ENCODE measurements at places on chromosomes 2 and 18.

DNA sequence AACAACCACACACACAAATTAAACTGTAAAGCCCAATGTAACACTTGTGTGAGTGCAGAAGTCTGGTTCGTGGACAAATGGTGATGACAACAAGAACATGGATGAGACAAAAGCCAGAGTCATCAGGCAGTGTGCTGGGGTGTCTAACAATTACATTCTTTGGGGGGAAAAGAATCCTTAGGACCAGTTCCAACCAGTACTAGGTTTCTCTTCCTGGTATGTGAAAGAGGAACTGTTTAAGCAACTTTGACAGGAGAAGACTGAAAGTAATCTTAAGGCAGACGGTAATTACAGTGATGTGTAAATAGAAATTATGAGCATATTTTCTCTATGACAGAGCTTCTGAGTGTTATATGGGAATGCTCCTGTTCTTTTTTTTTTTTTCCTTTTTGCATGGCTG lies 133.4 kb downstream of the AFF3 start:
- no peak for DNase-seq

DNA sequence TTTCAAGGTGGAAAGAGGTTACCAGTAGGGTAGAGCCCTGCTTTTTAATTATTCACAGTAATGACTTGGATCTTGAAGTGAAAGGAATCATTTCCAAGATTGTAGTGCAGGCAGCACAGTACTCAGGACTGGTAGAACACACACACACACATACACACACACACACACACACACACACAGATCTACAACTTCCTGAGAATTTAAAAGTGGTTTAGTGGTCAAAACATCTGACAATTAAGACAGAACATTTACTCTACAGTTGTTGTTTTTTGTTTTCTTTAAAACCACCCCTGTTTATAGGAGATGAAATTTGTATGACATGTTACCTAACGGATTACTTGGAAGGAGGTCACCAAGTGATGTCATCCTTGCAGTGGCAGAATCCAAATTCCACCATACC lies 146.7 kb upstream of the VRK2 start:
- no peak for DNase-seq

DNA sequence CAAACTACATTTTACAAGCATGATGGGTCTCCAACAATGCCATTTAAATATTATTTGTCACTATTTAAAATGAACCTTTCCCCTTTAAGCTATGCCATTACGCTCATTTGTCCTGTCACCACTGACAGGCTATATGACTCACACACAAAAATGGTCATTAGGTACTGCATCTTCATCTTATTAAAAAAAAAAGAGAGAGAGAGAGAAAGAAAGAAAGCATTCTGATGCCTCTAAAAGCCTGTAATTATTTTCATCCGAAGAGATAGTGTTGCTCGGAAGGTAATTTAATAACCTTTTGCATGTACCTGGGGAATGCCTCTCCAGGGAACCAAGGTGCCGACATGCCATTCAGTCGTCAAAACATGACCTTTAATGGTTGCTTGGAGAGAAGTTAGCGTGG lies 226.7 kb downstream of the ARHGAP15 start:
- no peak for DNase-seq

- DNase-seq, result no peak
Measured at GRCh38 chr2:238505119-238505891, 78.6 kb downstream of the ASB1 start.

GRCh38 chr2:200397785-200398184 lies 91.3 kb downstream of the SPATS2L start:
- no peak for DNase-seq

DNA sequence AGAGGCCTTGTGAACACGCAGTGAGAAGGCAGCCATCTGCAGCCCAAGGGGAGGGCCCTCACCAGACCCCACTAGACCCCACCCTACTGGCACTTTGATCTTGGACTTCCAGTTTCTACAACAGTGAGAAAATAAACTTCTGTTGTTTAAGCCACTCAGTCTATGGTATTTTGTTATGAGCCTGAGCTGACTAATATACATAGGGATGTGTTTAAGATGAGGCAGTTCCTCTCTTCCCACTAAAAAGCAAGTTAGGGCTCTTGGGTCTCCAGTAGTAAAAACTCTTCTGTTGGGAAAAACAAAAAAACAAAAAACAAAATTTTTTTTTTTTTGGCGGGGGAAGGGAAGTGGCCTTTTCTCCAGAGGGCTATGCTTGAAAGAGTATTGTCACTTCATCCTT lies 233.2 kb upstream of the SMAD7 start:
- no peak for DNase-seq

DNA sequence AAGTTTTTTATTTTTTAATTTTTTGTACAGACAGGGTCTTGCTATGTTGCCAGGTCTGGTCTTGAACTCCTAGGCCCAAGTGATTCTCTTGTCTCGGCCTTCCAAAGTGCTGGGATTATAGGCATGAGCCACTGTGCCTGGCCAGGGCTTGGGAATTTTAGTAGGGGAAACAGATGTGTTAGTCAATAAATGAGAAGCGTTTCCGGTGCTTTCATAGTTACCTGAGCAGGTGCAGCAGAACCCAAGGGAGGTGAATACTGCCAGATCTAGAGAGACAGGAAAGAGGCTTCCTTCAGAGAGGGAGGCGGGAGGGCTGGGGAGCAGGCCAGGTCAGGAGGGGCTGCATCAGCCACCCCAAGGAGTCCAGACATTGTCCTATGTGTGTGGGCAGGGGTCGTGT lies 30.5 kb upstream of the IMPA2 start:
- DNase-seq, result no peak

DNA sequence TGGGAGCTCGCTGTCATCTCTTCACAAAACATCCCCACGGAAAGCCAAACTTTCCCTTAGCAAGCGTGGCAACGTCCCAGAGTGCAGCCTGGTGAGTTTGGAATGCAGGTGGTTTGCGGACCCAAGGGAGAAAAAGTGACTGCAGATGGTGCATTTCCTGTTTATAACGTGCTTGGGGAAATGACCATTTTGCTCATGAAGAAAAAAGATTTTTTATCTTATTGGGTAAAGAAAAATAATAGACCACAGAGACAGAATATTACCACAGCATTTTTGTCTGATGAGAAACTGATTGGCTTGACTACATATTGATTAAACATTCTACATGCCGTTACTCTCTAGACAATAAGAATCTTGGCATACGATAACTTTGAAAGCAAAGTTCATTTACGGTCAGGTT lies 136.5 kb downstream of the COPS8 start:
- DNase-seq, result no peak

DNA sequence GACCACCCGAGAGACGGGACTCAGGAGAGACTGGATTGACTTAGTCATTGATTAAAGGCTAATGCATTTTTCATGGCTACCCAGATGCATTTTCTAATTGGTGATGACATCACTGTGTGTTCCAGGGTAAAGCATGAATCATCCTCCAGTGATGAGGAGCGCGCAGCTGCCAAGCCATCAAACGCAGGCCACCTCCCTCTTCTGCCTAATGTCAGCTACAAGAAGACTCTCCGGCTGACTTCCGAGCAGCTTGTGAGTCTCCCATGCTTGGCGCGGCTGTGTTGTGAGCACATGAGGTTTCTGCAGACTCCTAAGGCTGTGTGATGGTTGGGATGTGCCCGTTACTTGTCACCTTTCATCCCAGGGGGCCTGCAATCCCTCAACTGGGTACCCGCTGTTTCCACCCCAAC lies 56.4 kb downstream of the LPIN1 start:
- no peak for DNase-seq

GRCh38 chr2:176561706-176562105 lies 292.5 kb downstream of the MTX2 start:
- no peak for DNase-seq

GRCh38 chr18:10878703-10879102 lies 270.7 kb downstream of the PIEZO2 start:
- DNase-seq, result no peak

DNA sequence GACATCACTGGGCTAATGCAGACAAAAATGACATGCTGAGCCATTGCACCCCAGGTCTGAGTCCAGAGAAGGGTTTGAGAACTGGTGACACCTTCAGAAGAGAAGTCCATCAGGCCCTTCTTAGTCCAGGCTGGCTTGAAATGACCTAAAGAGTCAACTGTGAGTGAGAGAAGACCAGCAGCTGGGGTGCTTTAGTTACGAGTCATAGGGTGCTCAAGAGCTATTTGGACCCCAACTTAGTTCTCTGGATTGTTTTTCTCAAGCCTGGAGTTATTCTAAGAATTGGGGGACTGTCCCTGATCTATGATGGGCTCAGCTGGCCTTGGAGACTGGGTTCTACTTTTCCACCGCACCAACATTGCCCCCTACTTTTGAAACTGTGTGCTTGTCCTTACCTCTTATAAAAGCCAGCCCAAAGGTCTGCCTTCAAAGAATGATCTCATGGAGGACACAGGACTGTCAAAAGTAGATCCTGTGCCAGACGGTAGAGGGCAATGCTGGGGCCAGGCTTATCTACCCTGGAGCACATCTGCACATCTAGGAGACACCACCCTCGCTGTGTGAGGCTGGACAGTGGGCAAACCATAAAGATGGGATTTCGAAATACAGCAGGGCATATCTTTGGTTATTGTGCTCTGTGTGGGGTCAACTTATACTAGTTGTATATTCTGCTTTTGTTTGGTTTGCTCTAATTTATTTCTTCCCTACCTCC lies 333.0 kb upstream of the SLC14A2 start:
- no peak for DNase-seq

DNA sequence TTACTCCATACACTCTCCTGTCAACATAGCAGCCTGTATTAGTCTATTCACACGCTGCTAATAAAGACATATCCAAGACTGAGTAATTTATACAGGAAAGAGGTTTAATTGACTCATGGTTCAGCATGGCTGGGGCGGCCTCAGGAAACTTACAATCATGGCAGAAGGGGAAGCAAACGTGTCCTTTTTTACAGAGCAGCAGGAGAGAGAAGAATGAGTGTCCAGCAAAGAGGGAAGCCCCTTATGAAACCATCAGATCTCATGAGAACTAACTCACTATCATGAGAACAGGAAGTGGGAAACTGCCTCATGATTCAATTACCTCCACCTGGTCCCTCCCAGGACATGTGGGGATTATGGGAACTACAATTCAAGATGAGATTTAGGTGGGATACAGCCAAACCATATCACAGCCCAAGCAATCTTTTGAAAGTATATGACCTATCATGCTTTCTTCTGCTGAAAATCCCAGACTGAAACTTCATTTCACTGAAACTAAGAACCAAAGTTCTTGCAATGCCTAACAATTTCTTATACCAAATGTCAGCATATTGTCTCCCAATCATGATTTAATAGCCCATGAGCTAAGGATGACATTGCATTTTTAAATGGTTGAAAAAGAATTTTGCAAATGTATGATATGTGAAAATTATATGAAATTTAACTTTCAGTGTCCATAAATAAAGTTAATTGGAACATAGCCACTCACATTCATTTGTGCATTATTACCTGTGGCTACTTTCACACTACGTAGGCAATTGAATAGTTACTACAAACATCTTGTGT lies 686.8 kb upstream of the ZEB2 start:
- no peak for DNase-seq

- DNase-seq, result no peak
Measured at GRCh38 chr2:116669782-116670181, 1144.7 kb upstream of the DDX18 start.

GRCh38 chr18:48430150-48430549 lies 21.0 kb upstream of the ZBTB7C start:
- no peak for DNase-seq

- DNase-seq, result no peak
Measured at GRCh38 chr18:46369323-46369722, 265.1 kb downstream of the HAUS1 start.

DNA sequence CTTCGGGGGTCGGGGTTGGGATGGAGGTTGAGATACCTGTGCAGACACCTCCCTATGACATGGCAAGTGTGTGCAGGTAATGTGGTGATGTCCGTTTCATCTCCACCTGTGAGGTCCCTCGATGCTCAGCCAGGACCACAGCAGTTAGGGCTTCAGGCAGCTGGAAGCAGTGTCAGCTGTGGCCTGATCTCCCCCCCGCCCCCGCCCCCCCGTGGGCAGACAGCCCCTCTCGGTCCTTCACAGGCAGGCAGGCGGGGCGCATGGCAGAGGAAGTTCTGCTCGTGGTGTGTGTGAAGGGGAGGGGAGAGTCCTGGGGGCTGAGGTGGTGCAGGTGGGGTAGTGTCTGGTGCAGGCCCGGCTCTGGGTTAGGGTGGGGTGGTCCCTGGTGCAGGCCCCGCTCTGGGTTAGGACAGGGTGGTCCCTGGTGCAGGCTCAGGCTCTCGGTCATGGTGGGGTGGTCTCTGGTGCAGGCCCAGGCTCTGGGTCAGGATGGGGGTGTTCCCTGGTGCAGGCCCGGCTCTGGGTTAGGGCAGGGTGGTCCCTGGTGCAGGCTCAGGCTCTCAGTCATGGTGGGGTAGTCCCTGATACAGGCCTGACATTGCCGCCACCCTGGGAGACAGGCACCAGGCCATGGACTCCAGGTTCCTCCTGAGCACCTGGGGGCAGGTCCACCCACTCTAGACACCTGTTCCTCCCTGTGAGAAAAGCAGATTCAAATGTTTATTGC lies 94.3 kb downstream of the NFATC1 start:
- no peak for DNase-seq

GRCh38 chr2:58475756-58476155 lies 234.6 kb upstream of the FANCL start:
- DNase-seq, result no peak

DNA sequence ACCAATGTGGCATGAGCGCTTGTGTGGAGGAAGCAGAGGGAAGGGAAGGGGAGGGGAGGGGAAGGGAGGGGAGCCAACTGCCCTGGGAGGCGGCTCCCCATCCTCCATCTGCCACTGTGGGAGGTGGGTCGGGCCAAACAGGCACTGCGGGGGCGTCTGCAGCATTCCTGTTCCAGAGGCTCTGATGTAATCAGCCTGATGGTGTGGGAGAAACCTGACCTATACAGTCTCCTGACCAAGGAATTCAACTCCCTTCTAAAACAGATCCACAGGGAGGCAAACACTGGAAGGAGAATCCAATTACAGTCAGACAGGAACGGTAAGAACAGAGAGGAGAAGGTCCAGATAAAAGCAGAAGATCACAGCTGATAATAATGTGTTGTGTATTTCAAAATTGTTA lies 88.8 kb downstream of the CD8B2 start:
- peak; percentile 30 for DNase-seq

- DNase-seq, result no peak
Measured at GRCh38 chr2:35067420-35067819, 1288.2 kb upstream of the CRIM1 start.

- DNase-seq, result no peak
Measured at GRCh38 chr2:167190053-167190452, 301.8 kb downstream of the XIRP2 start.

DNA sequence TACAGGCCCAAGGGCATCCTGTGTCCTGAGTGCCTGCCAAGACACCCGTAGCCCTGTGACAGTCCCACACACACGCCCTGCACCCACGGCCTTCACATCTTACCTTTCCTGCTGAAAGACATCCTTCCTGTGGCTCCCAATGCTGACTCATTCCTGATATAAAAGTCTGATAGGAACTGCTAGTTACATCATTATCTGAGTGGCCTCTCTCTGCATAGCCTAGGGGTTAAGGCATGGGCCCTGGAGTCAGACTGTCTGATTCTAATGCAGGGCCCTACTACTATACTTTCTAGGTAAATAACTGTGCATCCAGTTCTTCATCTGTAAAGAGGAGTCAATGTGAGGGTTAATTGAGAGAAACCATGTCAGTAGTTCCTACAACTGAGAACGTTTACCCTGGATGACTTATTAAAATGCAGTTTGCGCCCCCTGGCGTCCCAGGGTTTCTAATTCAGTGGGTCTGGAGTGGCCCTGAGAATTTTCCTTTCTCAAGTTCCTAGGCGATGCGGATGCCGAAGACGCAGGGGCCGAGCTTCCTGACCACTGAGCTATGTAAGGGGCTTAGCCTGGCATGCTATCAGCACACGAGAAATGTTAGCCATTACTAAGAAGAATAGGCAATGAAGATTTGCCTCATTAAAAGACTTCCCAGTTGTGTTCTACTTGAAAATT lies 6.0 kb upstream of the GPR45 start:
- peak; percentile 62 for DNase-seq

Data from dorsolateral prefrontal cortex (tissue), 122 donors.